NCI-H446 (cell line): ENCODE measurements at places on chromosomes 5 and 9.

- no peak for DNase-seq
These were observed 40.7 kb downstream of the TLR4 start for GRCh38 chr9:117744856-117745389.

DNA sequence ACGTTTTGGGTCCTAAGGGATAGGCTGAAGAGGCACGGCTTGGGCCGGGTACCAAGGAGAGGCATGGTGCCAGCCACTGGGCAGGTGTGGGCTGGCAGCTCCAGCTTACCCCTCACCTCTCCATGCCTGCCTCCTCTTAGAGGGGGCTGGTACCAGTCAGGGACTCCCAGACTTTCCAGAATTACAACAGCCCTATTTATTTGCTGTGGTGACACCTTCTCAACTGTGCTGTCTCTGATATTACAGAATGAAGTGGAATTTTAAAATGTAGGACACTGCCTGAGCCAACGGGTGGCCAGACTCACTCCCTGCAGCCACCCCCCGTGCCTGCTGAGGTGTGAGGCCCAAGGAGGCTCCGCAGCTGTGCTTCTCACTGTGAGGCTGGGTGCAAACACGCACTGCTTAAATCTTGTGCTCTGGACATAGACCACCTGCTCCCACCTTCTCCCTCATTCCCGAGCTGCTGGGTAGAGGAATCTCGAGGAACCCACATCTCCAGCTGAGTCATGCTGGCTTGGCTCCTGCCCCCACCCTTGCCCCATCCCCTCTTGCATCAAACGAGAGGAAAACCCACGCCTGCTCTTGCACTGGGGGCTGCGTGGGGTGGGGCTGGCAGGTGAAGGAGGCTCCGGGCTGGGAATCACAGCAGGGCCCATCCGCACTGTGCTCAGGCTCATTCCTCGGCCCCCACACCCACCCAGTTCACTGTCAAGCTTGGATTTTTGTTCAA is 47.9 kb downstream of the PRRT1B start:
- no peak for DNase-seq

DNA sequence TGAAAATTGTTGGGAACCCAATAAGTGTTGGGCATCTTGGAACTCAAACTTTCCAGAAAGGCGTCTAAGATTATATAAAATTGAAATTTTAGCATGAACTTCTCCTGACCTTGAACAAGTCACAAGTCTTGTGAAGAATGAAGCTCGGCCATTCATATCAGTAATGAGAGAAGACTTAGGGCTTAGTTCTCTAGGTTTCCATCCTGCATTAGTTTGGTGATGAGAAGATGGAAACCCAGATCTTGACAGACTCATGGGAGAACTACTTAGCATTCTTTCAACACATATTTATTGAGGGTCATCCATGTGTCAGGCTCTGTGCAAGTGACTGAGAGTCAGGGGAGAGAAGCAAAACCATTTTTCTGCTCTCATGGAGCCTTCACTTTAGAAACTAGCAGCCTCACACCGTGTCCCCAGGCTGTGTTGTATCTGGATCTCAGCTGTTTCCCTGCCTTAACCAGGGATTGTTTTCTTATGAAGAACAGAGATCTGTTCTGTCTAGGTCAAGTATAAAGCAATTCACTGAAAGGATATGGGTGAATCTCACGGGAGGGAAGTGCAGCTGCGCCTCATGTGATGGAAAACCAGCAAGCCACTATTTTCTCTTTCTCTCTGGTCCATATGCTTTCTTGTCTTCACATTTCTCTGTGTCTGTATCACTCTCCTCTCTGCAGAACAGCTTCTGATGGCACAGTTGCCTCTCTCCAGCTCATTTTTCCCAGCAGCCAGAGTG is 3.4 kb downstream of the GARNL3 start:
- DNase-seq = no peak

- DNase-seq = no peak
These were observed 498.9 kb upstream of the WWC1 start for GRCh38 chr5:167792514-167792913.

DNA sequence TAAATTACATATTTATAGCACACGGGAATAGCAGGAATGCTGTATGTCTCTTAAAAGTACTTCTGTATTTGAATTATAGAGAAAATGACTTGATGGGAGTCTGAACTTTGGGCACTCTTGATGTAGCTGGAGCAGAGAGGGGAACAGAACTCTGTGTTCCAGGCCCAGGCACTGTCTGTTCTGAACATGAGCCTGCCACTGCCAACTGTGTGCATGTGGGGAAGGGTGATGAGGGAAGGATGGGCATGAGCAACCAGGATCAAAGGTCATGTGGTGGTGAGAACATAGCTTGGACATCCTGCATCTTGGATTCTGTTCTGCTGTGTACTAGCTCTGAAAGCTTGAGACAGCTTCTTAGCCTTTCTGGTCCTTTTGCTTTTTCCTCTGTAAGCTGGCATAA is 16.4 kb upstream of the ZBED3 start:
- no peak for DNase-seq

DNA sequence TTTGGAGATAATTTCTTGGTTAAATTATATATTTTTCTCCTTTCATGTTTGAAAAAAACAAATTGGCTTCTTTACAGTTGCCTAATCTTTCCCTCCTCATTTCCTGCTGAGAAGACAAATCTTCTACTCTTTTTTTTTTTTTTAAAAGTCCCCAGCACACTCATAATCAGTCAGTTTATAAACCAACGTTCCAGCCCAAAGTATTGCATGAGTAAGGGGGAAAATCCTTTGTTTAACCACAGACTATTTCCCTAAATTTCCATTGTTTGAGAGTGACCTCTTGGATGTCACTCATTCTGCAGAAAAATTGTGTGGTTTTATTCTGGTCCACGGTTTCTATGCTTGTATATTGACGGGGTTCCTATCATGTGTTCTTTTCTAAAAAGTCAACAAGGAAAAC is 55.1 kb upstream of the TLR4 start:
- DNase-seq = no peak

DNA sequence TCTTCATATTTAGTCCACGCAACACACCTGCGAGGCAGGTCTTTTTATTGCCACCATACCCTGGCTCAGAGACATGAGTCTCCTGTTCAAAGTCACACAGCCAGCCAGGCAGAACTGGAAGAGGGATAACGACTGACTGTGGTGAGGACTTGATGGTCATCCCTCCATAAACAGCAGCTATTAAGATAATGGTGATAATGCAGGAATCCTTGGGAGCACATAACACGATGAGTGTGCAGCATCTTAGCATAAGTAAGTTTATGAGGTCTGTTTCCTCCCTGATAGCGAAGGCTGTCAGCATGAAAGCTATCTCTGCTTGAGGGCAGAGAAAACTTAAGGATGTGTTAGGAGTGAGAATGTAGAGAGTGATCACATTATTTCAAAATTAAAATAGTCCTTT is 30.9 kb downstream of the KCTD16 start:
- DNase-seq = no peak

DNA sequence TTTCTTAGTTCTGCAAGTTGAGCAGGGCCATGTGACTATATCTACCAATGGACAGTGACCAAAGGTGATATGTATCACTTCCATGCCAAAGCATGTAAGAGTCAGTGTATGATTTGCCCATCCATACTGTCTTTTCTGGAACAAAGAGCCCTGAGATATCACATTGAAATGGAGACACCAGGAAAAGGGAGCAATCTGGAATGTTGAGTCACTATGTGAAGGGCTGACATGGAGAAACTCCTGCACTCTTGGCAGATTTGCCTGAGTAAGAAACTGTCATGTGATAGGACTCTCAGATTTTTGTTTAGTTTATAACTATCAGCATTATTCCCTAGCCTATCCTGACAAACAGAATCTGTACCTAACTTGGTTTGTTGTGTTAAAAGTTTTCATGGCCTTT is 29.8 kb upstream of the TMEM161B start:
- no peak for DNase-seq

DNA sequence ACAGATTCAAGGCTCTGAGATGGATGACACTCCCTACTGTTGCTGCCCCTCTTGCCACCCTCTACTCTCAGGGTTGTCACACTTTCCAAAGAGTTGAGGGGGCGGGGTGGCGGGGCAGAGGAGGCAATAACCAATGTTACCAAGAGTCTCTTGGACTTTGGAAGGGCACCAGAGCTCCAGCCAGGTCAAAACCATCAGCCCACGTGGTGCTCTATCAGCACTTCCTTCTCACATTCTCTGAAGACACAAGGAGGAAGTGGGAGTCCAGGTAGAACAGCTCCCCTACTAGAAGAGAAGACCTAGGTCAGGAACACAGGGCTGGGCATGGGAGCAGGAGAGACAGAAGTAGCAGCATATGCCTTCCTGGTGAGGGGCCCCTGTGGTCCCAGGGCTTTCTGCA is 33.0 kb upstream of the PIK3R1 start:
- no peak for DNase-seq

DNA sequence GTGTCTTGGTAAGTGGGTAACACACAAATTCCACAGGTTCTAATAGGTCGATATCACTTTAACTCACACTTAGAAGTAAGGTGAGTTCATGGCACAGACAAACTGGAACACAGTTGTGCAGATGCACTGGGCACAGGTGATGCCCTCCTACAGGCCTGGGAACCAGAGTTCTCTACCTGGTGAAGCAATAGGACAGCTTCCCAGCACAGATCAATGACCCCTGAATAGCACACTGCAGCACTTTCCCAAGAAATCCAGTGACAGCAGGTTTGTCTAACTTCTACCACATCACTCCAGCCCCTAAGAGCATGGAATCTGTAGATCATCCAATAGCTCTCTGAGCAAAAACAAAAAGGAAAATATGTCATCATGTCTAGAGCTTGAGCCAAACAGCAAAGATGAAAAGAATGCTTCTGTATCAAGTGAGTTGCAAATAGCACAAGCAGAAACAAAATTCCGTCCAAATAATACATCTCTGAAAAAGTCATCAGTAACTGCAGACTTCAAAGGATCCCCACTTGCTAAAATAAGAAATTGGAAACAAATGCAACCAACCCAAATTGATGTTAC is 33.5 kb downstream of the MOCS2 start:
- no peak for DNase-seq
